HL-60 (cell line): ENCODE measurements at places on chromosomes 11 and 22.

DNA sequence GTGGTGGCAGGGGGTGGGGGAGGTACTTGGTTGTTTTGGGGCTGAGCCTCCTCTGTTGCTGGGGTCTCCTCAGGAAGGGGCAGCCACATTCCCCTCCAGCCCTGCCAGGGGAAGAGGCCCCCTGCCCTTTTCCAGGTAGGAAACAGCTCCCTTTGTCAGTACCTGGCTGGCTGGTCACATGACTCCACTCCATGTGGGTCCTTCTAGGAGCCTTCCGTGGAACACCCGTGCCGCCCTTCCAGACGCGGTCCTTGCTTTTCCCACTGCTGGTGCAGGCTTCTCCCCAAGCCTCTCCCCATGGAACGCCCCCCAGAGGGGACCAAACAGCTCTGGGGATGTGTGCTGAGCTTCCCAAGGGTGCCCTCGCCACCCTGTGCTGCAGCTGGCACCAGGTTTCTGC is 19.9 kb downstream of the IFT27 start:
- DNase-seq, result no peak

- DNase-seq, result no peak
Measured at GRCh38 chr22:35556666-35557065, 16.0 kb downstream of the RASD2 start.

DNA sequence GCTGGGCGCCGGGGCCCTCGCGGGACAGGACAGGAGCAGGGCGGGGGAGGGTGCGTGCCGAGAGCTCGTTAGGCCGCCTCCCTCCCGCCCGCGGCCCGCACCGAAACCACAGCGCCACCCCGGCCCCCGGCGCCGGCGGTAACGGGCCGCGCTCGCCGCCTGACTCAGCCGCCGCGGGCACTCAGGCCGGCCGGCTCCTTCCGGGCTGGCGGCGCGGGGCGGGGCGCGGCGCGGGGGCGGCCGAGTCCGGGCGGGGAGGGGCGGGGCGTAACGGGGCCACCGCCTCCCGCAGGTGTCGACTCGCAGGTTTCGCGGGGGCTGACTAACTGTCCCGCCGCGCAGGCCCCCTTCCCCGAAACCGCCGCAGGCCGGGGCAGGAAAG is at the start of gene AP5B1:
Gene AP5B1 (minus strand): TSS at position 207 of the 382 bp plus-strand sequence. CDS start 385 bp downstream, outside the sequence.
- DNase-seq, result peak; percentile 41

DNA sequence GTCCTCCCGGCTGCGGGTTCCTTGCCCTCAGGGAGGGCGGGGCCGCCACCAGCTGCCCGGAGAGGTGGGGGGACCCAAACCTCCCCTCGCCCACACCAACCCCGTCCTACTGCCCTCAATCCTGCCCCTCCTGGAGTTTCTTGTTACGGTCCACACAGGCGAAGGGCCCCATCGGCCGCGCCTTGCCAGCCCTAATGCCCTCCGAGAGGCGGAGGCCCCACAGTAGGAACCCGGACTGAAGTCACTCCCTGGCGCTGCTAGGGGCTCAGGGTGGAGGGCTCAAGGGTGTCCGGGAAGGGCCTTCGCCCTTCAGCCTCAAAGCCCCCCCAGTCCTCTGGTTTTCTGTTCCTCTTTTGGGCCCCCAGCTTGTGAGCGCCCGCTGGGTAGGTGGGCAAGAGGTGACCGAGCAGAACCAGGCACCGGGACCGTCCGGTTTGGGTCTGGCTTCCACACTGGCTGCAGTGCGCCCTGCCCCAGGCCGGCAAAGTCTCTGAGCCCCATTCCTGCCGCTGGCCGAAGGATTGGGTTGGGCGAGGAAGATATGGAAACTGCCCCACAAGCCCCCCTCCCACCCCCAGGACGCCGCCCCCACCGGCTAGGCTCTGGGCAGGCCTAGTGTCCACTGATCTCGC is 24.5 kb downstream of the DUSP8 start:
- no peak for DNase-seq

DNA sequence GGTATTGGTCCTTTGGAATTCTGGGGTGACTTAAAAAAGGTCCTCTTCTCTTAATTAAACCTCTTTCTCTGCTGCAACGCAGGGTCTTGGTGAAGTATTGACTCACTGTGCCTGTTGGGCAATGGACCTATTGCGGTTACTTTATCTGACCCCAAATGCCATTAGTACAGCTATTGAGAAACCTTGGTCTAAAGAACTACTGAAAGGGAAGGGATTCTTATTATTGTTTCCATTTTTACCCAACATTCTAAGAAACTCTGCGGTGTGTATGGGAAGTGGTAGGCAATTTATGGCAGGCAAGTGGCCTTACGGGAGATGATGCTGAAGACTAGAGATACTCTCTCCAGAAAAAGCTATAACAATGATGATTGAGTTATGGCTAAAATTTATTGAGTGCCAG is 12.5 kb downstream of the SLC6A5 start:
- peak; percentile 70 for DNase-seq

DNA sequence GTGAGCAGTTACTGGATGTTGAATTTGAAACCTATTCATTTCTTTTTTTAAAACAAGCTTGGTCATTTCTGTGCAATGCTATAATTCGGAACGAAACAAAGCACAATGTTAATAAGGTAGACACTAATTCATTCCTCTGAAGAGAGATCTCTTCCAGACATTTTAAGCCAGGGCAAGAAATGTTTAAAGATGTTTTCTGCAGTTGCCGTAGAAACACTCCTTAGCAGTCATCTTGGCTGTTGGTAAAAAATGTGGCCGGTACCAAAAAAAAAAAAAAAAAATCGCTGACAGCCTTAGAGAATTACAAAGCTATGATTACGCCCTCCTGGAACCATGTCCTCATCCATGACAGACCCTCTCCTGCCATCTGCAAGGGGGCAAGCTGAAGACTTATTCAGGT is 66.4 kb upstream of the TTC12 start:
- no peak for DNase-seq

DNA sequence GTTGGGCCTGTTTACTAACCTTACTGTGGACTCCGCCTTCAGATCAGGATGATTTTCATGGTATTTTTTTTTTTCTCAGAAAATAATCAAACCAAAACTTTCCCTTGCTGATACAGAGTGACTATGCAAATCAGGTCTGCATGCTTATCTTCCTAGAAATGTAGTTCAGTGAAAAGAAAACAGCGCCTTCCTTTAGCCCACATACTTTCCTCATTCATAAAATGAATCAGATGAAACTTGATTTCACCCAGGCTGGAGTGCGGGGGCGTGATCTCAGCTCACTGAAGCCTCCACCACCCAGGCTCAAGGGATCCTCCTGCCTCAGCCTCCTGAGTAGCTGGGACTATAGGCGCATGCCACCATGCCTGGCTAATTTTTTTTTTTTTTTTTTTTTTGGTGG is 26.0 kb downstream of the ZNRF3 start:
- DNase-seq, result no peak
